SK-MEL-5 (cell line): ENCODE measurements at places on chromosomes 13 and 19. TPM values are rescaled to one million over a fixed set of nuclear protein-coding genes. Genes with fewer than 3 reads are reported as not detected.

The ZMYM2 gene
- total RNA-seq, result 84.3 and 84.6 TPM in 2 replicates

The C19orf18 gene
- total RNA-seq, result not detected in 2 replicates

The POU2F2 gene
- total RNA-seq, result not detected in 2 replicates

The GJB6 gene
- not detected in 2 replicates for total RNA-seq

The IZUMO1 gene
- not detected in 2 replicates for total RNA-seq

The GNG7 gene
- 3.2 and 3.5 TPM in 2 replicates for total RNA-seq

The IGFL3 gene
- not detected in 2 replicates for total RNA-seq

The CEACAM21 gene
- total RNA-seq, result 0.21 TPM in 1 of 2 replicates, not detected in the other

The MAG gene
- not detected in 2 replicates for total RNA-seq

The ATP4B gene
- total RNA-seq, result not detected in 2 replicates

The IGFL1 gene
- total RNA-seq, result not detected in 2 replicates

The MEDAG gene
- not detected in 2 replicates for total RNA-seq

The MLLT1 gene
- total RNA-seq, result 5.8 and 6.4 TPM in 2 replicates

The SPACA4 gene
- total RNA-seq, result not detected in 2 replicates

The C19orf33 gene
- not detected in 2 replicates for total RNA-seq
